ENCODE measurements at places on chromosomes 3 and 15.

- peak; percentile 88 for DNase-seq
Measured at GRCh38 chr3:50194128-50194902, 2.9 kb downstream of the GNAT1 start.

DNA sequence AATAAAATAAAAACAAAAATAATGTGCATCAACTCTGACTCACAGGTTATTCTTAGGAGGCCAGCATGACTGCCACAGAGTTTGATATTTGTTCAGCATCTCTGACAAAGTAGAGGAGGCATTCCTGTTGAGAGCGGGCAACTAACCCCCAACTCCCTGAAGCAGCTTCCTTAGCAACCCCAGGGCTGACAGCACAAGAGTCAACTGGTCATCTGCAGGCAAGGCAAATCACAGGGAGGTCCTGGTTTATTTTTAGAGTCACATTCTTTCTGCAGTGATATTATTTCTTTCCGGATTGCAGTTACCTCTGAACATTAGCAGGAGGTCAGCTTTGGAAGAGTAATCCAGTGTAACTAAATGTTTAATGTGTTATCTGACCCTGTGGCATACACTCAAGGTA lies 273.0 kb downstream of the PLCL2 start:
- DNase-seq: no peak

DNA sequence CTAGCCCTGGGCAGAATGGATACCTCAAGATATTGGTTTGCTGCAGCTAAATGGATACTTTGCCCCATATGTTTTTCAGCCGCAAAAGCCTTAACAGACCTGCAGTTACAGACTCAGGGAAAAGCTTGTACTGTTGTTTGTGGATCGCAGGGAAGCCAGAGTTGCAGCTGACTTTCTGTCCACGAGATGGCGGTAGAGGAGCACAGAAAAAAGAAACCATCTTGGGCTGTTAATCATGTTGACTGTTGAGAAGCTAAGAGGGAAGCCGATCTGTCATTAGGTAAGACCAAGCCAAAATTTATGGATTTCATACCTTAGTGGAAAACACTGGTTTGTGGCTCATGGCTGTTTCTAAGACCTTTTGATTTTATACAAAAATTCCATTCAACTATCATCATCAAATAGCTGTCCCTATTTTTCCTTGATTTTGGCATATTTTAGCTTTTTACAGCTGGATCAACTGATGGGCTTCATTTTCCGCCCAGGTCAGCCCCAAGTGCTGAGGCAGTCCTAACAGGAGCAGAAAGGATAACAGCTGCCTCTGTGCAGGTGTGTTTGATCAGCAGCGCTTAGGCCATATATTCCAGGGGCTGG lies 205.7 kb upstream of the ZPLD1 start:
- peak; percentile 81 for DNase-seq

DNA sequence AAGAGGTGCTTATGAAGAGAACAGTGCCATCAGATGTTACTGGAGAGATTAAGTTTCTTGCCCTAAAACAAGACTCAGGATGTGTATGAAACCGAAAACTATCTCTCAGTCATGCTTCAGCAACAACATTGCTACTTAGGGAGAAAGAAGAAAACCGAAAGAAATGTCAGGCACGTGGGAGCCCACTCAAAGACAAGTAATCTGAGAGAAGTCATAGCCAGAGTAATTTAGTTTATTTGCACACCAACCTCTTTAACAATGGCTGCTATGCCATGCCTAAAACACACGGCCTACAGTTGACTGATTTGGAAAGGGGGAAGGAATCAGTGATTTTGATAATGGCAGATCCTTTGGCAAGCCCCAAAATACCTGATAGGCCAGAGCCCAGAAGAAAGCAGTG lies 162.9 kb downstream of the TIGIT start:
- DNase-seq: no peak

Measured in CD4-positive, alpha-beta T cell treated with Interleukin-21 for 1 hour (primary cell).